ENCODE measurements at places on chromosomes 13 and 19. TPM values are rescaled to one million over a fixed set of nuclear protein-coding genes. Genes with fewer than 3 reads are reported as not detected.
A peak's percentile ranks its signal among the peaks of the same experiment; 100 is the strongest.

The LIN7B gene
- total RNA-seq: 19.8 TPM

DNA sequence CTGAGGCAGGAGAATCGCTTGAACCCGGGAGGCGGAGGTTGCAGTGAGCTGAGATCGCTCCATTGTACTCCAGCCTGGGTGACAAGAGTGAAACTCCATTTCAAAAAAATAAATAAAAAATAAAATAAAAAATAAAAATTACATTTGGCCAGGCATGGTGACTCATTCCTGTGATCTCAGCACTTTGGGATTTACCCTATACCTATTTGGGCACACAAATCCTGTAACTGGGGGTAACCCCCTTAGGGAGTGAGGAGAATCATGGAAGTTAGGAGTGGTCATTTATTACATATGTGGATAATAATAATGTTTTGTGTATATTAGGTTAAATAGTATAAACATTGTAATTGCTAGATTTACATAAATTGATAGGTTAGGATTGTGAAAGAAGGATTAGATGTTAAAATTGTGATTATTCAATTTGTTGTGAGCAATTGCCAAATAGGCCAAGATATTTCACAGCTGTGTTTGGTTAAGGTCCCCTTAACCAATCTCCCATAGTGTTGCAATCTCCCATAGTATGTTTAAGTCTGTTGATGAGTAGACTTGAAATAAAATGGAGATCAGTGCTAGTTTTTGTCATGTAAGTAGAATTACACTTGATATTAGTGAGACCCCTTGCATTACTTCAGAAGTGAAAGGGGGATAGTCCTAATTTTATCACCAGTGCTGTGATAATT lies 30.7 kb downstream of the ZNF844 start:
- DNase-seq: no peak

DNA sequence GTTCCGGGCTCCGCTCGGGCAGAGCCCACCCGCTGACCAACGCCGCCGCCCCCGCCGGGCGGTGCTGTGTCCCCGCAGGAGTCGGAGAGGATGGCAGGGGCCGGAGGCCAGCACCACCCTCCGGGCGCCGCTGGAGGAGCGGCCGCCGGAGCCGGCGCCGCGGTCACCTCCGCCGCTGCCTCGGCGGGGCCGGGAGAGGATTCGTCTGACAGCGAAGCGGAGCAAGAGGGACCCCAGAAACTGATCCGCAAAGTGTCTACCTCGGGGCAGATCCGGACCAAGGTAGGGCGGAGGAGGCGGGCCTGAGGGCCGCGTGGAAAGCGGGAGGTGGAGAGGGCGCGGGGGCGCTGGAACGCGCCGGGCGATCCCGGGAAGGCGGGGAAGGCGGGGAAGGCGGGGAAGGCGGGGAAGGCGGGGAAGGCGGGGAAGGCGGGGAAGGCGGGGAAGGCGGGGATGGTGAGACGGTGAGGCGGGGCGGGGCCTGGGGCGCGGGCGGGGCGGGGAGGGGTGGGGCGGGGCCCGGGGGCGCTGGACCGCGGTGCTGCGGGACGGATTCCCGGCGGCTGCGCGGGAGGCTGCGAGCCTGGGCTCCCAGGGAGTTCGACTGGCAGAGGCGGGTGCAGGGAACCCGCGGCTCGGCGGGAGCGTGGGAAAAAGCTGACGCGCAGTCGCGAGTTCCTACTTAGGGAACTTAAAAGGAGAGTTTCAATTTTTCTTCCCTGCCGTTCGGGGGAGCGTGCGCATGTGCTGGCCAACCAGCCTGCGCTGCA lies 421 bp downstream of the DGKH start:
- peak; percentile 89 for DNase-seq

The CD209 gene
- total RNA-seq: 10.0 TPM

The SYT3 gene
- total RNA-seq: 0.15 TPM

- no peak for DNase-seq
These were observed 53.3 kb downstream of the TRPC4 start for GRCh38 chr13:37816276-37816675.

The KLK11 gene
- total RNA-seq: 0.62 TPM

DNA sequence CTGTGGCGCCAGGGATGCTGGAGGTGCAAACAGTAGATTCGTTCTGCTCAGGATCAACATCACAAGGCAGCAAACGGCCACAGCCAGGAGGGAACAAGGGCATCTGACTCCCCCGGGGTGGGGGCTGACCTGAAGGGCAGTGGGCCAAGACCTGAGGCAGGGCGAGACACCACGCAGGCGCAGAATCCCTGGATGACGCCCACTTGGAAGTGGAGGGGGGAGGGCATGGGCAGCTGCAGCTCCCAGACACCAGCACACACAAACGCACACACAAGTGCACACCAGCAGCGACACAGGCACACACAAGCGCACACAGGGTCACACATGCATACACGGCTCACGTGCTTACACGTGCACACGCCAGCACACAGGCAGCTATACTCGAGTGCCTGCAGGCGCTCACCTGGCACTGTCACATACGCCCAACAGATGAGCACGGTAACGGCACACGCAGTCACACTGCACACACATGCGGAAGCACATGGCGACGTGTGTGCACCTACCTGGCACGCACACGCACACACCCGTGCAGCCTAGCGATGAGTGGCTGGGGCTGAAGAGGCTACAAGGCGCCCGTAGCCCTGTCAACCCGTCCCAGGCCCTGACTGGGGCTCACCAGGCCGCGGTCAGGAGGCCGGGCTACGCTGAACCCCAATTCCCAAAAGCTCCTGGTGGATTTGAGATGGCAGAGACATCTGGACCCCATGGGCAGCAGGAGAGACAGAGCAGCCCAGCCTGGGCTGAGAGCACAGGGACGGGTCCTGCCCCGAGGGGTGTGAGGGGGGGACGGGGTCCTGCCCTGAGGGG lies 5.5 kb downstream of the C2CD4C start:
- peak; percentile 15 for DNase-seq

The ZNF813 gene
- 1.3 TPM for total RNA-seq

The OR7D2 gene
- total RNA-seq: 0.07 TPM

The PTPRH gene
- 0.47 TPM for total RNA-seq

DNA sequence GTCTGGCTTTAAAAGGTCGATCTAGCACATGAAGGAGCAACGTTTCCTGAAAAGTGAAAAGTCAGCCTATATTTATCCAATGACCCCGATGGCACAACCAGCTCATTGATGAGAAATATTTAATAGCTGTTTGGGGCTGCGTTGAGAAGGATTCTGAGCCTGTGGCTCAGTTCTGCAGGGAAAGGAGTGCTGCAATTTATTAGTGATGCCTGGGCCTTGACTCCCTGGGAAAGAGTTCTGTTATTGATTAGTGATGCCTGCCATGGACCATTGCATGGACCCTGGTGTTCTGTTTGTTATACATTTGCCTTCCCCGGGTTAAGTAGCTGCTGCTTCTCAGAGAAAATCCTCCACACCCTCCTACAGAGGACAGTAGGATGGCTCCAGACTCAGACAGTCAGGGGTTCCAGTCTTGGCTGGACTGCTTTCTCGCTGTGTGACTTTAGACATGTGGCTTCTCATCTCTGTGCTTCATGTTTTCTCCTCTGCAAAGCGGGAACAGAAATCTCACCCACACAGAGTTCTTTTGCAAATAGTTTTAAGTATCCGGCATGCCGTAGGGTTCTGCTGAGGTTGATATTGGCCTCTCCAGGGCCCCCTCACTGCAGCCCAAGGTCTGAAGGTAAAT lies 17.7 kb upstream of the PTPRS start:
- DNase-seq: no peak

The SPACA4 gene
- total RNA-seq: not detected

DNA sequence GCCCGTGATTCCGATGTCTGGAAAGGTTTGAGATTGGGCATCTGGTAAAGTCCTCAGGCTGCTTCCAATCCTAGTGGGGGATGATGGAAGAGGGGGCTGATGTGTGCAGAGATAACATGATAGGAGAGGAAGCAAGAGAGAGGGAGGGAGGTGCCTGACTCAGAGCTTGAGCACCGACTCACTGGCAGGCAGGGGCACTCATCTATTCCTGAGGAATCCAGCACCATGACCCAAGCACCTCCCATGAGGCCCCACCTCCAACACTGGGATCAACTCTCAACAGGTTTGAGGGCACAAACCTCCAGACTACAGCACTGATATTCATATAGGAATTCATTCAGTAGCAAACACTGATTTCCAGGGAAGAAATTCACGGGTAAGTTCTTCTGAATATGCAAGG lies 5.6 kb upstream of the SIGLEC9 start:
- DNase-seq: no peak

DNA sequence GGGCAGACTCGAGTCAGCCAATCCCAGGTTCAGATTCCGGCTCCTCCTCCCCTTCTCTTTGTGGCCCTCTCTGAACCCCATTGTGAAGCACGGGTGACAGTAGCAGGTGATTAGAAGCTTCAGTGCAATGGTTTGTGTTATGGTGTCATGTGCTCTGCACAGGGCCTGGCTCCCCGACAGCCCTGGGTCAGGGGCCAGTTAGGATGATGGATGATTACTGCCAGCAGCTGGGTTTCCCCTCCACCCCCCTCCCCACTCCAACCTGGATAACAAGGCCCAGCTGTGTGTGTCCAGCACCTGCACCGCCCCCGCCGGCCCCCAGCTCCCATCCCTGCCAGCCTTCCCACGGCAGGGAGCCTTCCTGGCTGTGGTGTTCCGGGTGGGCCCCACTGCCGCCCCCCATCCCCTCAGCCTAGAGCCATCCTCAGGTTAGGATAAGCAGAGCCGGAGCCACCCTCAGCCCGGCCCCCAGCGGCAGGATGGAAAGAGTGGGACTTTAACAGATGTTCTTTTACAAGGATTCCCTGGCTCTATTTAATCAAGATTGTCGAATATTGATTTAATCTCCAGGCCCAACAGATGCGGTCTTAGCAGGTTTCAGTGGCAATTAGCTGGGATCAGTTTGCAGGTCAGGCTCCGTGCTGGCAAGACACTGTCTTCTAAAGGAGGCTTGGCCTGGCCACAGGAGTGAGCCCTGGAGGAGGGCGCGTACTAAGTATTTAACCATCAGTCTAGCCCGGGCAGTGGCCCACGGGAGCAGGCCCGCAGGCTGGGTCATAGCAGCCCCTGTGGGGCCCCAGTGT lies 156.2 kb downstream of the SIPA1L3 start:
- DNase-seq: no peak
